Inflammatory macrophage treated with lipopolysaccharide for 4 hours (primary cell): ENCODE measurements at places on chromosomes 16 and 17.

- no peak for DNase-seq
Measured at GRCh38 chr17:21199311-21199710, 14.7 kb downstream of the TMEM11 start.

DNA sequence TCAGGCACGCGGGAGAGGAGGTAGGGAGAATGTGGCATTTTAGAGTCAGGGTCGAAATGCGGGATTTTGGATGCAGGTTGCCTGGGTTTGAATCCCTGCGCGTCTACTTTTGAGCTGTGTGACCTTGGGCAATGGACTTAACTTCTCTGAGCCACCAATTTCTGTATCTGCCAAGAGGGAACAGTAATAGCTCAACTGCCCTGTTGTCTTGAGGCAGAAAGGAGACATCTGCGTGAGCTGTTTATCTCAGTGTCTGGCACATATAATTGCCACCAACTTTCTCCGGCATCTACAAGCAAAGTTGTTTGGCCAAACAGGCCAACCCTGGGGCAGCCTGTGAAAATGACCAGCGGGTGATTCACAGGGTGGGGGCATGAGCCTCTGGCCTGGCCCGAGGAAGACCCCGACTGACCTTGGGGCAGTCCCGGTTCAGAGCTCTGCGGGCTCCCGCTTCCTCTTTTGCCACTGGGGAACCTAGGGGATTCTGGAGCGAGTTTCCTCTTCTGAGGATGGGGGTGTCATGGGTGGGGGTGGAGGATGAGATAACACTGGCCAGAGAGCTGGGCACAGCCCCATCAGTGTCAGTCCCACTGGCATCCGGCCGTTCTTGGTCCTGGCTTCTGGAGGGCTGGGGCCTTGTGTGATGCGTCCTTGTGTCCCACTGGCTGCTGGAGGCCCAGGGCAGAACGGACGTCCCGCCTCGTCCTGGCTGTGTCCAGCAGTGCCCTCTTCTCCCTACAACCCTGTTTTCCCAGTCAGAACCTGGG, 1.3 kb downstream of the SNN start:
- DNase-seq, result peak; percentile 99

GRCh38 chr16:14193316-14193871, 122.3 kb downstream of the MRTFB start:
- DNase-seq, result no peak

DNA sequence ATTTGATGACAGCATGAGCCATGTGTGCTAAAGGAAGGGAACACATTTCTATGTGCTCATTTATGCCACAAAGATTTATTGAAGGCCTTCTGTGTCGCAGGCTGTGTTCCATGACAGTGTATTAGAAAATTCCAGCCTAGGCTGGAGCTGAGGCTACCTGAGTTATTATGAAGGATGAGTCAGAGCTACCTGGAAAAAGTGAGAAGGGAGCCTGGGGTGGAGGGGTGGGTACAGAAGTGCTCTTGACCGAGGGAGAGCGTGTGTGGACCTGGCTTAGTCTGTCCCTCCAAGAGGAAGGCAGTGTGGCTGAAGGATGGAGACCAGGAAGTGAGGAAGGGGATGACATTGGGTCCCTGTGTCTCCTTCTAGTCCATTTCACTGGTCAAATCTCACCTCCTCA, 98.3 kb downstream of the N4BP1 start:
- no peak for DNase-seq

DNA sequence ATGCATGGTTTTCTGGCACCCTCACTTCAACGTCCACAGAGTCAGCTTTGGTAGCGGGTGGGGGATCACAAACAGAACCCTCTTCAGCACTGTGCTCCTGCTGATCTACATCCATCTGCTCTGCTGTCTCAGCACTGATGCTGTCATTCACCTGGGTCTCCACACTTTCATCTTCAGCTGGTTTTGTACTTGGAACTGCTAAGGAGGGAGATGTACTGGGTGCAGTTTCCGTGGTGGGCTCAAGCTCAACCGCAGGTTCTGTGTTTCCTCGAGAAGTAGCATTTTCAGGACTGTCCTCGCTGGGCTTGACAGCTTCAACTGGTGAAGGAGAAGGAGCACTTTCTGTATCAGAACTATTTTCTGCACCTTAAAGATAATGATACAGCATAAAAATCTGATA, 101.8 kb downstream of the TTC19 start:
- no peak for DNase-seq

GRCh38 chr16:51030516-51030915, 120.6 kb downstream of the SALL1 start:
- no peak for DNase-seq

DNA sequence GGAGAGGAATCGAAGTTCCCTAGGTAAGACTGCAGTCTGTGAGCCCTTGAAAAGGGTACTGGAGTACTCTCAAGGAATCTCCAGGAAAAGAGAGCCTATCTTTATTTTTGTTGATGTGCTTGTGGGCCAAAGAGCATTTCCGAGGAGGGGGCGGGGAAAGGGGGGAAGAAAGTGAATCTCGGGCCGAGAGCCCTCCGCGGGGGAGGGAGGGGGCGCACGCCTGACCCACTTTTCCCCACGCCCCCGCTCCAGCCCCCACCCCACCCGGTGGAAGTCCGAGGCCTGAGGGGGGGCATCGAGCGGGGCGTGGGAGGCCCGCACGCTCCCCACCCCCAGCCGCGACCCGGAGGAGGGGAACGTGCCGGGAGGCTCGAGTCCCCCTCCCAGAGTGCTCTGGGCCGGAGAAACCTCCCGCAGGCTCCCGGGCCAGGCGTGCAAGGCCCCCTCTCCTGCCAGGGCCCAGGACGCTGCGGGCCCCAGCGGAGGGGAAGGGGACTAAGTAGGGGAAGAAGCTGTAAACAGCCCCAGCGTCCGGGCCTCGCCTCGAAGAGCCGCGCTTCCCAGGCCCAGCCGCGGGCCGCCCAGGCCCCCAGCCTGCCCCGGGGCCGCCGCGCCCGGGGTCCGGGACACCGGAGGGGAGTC, 444 bp downstream of the HELZ start:
- DNase-seq, result peak; percentile 22

GRCh38 chr17:3964203-3965117, at the start of gene ATP2A3:
Gene ATP2A3, minus strand, starts transcription at chr17:3964437. Its CDS starts 146 bp downstream, at chr17:3964291.
- DNase-seq, result no peak

DNA sequence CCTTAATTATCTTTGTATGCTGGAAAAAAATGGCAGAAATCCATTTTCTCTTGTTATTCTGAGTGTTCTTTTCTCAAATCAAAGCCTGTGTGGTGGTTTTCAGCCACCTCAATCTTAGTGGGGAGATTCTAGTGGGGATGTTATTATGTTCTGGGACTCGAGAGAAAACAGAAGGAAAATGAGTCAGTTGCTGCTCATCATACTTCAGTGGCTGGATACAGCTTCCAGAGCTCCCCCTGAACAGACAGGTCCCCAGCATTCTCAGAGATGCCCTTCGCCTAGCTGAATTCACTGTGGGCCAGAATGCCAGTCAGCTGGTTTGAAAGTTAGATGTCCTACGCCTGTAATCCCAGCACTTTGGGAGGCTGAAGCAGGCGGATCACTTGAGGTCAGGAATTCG, 8.5 kb downstream of the ST6GALNAC1 start:
- no peak for DNase-seq

DNA sequence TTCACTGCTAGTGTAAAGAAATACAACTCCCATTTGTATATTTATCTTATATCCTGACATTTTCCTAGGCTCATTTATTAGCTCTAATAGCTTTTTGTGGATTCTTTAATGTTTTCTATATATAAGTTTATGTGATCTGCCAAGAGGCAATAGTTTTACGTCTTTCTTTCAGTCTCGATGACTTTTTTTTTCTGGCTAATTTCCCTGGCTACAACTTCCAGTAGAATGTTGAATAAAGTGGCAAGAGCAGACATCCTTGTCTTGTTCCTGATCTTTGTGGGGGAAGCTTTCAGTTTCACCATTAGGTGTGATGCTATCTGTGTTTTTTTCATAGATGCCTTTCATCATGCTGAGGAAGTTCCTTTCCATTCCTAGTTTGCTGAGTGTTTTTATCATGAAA, 43.9 kb upstream of the ABCA3 start:
- peak; percentile 38 for DNase-seq

DNA sequence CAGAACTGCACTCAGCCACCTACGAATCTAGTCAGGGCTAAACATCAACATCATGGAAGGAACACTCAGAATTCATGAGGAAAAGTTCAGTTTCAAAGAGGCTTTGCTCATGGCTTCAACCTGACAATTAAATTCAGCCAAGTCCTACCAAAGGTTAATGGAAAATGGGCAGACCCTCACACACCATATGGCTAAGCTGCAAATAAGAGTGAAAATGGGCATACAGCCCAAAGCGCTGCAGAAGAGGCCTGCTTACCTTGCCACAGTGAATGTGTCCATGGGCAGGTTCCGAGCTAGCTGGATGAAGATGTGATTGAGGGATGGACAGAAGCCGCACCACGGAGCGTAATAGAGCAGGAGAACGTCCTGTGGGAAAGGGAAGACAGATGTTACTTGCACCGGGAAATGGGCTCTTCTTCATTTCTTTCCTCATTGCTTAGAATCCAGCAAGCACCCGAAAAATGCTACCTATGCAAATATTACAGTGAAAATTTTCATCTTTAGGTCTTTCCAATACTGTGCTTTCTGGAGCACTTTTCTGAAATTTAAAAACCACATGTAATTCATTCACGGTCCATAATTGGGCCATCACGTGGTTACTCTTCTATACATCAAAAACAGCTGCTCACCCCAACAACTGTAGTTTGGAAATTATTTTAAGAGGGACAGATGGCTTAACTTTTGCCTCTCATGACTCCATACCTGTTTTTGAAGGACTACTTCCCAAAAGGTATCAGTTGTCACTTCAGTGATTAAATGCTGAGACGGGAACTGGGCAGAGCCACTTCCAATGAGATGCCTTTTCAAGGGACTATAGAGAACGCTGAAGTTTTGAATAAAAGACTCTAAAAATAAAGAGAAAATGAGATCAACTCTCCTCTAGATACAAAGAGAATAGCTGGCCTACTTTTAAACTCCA, 19.6 kb downstream of the SNN start:
- no peak for DNase-seq

DNA sequence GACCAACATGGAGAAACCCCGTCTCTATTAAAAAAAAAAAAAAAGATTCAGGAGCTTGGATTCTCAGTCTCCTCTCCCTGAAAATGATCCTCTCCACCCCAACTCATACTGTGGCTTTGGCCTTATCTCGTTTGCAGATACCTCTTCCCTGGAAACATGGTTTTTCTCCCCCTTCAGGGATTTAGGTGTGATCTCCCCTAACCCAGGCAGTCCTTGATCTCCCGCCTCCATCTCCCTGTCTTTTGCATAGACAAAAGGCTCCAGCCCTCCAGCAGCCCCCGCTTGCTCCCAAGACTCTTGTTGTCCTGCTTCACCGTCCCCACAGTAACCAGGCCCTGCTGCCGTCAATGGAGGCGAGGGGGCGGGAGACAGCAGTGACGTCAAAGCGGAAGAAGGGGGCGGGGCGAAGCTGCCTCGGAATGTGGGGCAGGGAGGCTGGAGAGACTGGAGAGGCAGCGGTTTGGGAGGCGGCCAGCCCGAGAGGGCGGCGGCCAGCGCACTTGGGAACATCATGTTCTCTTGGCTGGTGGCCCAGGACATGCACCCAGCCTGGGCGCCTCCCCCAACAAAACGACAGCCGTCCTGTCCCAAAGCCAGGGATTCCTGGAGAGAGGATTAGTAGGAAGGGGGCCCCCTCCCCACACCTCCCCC, 1.9 kb upstream of the PER1 start:
- DNase-seq, result peak; percentile 95

- peak; percentile 66 for DNase-seq
Measured at GRCh38 chr16:31382485-31383161, 10.5 kb upstream of the ITGAD start.

DNA sequence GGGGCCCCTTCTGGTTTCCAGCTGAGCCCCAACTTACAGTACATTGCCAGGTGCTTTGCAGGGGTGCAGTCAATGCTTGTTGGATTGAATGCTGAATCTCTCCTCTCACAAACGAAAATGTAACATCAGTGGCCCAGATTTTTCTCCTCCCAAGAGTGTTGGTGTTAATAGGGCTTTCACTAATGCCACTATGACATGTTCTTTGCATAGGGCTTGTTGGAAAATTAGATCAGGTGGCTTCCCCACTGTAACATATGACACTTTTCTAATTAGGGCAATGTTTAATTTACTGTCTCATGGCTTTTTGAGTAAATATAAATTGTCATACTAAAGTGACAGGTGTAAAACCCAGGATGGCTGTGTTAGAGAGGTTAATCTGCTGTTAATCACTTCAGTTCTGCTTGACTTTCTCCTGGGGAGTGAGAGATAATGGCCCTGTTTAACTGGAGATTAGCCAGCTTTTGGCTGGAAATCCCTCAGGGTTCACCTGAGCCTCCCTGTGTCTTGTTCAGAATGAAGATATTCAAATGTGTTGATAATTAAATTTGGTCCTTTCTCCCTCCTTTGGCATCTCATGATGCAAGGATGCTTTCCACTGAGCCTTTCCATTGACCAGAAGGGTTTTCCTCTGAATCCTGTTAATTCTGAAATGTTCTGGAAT, 502.3 kb downstream of the RBFOX1 start:
- DNase-seq, result no peak

DNA sequence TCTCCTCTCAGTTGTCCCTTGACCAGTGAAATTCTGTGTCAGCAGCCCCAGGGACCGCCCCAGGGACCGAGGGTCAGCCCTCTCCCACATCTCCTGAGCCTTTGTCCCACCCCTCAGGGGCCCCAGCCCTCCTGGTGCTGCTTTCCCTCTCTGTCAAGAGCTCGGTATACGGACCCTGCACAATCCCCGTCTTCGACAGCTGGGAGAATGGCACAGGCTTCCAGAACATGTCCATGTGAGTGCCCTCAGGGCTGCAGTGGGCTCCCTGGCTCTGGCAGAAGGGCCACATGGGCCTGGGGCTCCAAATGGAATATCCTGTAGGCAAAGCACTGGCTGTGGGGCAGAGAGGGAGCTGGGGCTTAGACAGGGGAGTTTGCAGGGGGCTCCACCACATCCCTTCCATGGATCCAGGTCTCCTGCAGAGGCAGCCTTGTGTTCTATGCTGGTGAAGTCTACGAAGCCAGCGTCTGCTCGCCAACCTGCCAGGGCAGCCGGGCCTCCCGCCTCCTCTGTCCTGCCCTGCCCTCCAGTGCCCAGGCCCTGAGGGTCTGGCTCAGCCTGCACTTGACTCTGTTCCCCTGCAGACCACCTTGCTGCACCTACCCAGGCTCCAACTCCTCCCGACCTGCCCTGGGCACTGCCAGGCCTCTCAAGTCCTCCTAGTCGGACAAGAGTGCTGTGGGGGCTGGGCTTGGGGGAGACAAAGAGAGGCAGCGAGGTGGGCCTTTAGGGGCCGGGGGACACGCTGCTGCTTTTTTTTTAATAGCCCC, 28.0 kb downstream of the ADGRG5 start:
- DNase-seq, result no peak

- no peak for DNase-seq
Measured at GRCh38 chr17:18017958-18018357, 21.0 kb downstream of the ATPAF2 start.

- no peak for DNase-seq
Measured at GRCh38 chr17:8650119-8650499, 19.6 kb upstream of the MYH10 start.

- no peak for DNase-seq
Measured at GRCh38 chr17:41133880-41134735, 6.2 kb downstream of the KRTAP4-6 start.

- no peak for DNase-seq
Measured at GRCh38 chr17:622356-622755, 92.3 kb downstream of the VPS53 start.
